ENCODE measurements at places on chromosomes 12 and 14. TPM values are rescaled to one million over a fixed set of nuclear protein-coding genes. Genes with fewer than 3 reads are reported as not detected.

GRCh38 chr12:58727521-58727920, 192.8 kb downstream of the LRIG3 start:
- DNase-seq, result no peak

- no peak for DNase-seq
Measured at GRCh38 chr14:74982661-74983060, 20.1 kb upstream of the EIF2B2 start.

GRCh38 chr14:39876916-39877315, 444.7 kb upstream of the FBXO33 start:
- no peak for DNase-seq

DNA sequence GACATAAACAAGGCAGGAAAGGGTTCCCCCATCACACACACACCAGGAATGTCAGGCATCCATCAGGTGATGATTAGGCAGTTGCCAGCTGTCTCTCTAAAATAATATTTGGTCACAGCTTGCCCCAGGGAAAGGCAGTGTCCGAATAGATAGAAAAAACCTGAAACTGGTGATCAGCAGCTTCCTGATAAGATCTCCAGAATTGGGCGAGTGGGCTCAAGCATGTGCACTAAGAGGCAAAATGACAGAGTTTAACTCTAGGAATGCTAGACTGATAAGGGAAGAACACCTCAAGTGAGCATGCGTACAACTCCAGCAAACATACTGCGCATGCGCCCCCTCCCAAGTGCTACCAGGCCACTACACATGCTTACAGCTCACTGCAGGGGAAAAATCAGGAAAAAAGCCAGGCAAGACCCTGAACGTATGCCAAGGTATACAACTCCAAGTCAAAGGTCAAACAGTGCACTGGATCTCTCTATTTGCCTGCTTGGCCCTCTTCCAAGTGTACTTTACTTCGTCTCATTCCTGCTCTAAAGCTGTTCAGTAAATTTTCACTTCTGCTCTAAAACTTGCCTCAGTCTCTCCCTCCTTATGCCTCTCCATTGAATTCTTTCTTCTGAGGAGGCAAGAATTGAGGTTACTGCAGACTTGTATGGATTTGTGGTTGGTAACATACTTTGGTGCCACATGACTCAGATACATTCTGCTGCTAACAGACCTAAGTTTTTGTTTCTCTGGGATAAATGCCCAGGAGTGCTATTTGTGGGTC, 73.5 kb upstream of the VASH1 start:
- no peak for DNase-seq

DNA sequence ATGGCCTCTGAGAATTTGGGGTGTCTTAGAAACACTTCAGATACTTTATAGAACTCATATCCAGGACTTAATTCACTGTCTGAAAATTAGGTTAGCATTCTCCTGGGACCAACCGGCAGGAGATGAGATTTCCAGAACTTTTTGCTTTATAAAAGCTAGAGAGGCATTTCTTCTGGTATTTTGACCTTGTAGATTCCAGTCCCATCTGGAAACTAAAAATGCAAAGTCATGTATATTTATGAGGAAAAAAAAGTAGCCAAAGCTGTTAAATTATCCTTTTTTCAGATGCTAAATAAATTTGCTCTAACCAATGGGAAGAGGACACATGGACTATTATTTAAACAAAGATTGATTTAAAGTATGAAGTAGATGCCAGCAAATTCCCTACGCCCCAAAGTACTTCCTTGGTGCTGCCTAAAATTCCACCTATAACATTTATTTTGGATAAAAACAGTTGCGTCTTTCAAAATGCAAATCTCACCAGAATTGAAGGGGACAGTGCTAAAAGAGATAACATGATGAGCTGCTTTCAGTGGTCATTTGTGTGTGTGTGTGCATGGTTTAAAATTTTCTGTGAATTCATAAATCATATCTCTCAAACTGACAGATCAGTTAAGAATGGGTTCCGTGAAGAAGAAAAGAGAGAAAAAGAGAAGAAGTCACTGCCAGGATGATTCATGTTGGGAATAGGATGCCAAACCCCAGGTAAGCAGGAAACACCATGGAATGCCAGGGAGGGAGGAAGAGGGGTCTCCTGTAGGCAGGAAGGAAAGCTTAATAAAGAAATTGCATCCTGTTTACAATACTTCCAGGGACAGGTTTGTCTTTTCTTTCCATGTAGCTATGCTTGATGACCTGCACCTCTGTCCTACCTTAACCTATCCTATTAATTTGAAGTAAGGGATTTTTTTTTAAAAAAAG, 97.7 kb upstream of the RGS6 start:
- no peak for DNase-seq

- DNase-seq, result no peak
Measured at GRCh38 chr12:116879509-116880212, 1.6 kb downstream of the HRK start.

GRCh38 chr14:69464379-69464778, 20.1 kb upstream of the PLEKHD1 start:
- no peak for DNase-seq

DNA sequence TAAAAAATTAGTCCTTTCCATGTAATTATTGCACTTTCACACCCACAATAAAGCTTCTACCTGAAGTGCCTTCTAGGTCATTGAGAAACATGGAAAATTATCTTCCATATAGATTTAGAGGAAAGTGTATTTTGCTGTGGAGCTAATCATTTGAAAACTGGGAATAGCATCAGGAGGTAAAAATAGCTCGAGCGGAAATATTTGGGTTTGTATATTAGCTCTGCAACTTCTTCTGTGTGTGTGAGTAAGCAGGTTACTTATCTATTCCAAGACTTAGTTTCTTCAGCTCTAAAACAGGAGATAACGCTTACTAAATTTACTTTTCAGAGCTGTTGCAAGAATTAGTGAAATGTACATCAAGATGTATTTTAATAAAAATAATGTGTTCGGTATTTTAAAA, 95.0 kb upstream of the MON2 start:
- DNase-seq, result no peak

The GLI1 gene
- 0.21 TPM for total RNA-seq

The ALDH2 gene
- total RNA-seq, result 499 TPM

The PROX2 gene
- total RNA-seq, result 0.12 TPM

The KCNA5 gene
- 1.5 TPM for total RNA-seq

The LRP1-AS gene
- not detected for total RNA-seq

The RABGGTA gene
- 50.4 TPM for total RNA-seq

The FAM161B gene
- total RNA-seq, result 4.7 TPM

Measured in lower lobe of right lung (tissue), 2 donors.